ENCODE measurements at places on chromosomes 2 and 18. TPM values are rescaled to one million over a fixed set of nuclear protein-coding genes. Genes with fewer than 3 reads are reported as not detected.

DNA sequence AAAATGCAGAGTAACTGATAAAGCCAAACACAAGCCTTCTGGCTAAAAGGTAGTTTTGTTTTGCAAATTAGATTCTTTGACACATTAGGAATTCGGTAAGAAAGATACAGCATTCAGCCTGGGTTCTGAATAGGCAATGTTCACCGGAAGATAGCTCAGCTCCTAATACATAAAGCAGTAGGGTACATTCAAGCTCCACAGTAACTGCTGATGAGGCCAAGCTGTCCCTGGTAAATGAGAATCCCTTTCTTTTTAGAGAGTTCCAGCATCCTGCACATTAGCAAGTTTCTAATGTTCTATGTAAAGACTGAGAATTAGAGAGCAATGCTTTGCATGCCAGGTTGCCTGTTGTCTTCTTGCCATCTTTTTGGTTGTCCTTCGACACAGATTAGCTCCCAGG is 316.3 kb upstream of the SLC14A2 start:
- no peak for DNase-seq

DNA sequence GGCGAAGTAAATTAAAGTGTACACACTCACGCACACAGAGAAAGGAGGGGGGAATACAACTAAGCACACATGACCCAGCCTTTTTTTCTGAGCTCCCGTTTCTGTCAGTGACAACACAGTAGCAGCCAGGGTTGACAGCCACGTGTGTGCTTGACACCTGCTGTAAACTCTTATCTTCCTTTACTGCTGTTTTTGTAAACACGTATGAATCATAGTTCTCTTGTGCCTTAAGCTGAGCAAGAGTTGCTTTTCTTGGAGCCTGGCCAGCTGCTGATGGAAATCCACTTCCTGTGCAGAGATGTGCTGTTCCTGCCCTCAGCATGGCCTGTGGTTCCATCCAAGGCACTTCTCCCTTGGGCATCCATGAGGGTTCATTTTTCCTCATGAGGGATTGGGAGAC is 561.9 kb downstream of the GALR1 start:
- DNase-seq: no peak

DNA sequence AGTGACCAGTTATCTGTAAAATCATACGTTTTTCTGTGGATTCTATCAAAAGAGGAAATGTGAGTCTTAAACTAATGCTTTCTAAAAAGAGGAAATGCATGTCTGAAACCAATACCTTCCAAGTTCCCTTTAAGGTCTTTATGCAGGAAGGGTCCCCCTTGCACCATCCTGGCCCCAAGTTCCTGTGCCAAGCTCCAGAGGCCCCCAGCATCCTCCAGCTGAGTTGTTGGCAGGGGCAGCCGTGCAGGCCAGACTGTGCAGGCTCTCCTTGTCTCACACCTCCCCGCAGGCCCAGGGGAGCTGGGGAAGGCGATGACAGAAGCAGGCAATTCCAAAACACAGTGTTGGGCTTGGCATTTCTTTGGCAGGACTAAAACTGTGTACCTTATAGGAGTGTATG is 39.2 kb downstream of the DPYSL5 start:
- DNase-seq: no peak

DNA sequence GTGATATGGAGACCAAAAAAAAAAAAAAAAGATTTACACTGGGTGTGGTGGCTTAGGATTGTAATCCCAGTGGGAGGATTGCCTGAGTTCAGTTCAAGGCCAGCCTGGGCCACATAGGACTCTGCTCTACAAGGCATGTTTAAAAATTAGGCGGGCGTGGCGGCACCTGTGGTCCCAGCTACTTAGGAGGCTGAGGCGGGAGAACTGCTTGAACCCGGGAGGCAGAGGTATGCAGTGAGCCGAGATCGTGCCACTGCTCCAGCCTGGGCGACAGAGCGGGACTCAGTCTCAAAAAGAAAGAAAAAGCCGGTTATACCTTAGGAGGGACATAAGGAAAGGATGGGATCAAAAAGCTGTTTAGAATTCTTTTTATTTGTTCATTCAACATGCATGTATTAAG is 707 bp upstream of the SPDYA start:
- no peak for DNase-seq

DNA sequence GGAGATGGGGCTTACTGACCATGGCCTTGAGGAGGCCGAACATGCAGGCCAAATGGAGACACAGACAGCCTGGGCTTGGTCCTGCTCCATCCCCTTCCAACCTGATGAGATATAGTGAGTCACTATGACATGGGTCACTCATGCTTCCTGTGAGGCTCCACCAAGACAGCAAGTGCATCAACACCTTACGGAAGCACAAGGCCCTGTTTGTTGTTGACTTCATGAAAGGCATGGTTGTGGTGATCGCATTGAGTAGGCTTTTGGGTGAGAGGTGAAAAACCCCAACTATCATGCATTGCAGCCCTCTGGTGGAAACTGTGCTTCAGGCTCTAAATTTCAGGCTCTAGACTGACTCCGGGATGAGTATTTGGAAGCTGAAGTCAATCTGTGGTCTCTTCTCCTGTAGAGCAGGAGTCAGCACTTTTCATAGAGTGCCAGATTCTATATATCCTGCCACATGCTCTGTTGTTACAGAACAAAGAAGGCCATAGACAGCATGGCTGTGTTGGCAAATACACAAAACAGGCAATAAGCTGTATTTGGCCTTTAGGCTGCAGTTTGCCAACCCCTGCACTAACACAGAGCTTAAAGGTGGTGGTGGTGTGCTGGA is 10.1 kb downstream of the IL37 start:
- no peak for DNase-seq

- no peak for DNase-seq
These were observed 257.9 kb downstream of the RPIA start for GRCh38 chr2:88949336-88949735.

DNA sequence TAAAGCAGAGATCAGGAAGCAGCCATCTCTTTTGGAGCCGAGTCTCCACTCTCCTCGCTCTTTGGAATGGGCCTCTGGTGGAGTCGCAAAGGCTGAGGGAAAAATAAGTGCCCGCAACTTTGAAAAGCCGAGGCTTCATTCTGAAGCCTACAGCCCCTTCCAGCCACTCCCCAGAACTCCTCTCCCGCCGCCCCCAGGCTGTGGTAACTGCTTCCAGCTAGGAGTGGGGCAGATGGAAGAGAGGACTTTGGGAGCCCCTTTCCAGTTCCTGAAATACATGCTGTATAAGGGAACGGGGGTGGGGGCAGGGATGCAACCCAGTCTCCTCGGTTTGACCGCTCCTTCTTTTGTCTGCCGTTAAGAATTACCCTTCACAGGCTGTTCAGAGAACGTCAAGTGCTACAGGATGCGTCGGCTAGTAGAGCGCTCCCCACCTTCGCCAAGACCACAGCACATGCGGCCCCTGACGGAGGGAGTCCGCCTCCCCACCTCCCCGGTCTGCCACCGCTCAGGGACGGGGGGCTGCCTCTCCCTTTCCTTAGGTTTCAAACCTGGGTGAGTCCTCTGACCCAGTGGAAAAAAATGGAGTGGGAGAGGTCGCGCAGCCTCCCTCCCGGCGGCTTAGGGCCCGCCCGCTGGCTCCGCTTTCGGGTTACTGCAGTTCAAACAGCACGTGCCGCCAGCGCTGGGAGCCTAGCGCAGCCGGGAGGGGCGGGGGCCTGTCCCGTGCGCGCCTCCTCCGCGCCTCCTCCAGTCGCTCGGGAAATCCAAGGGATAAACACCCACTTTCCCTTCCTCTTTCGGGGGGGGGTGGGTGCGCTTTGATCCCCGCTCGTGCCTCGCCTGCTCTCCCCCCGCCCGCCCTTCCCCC is 4.9 kb downstream of the CYP26B1 start:
- no peak for DNase-seq

GRCh38 chr2:232437195-232437571 is 18.8 kb upstream of the ALPI start:
- DNase-seq: no peak

DNA sequence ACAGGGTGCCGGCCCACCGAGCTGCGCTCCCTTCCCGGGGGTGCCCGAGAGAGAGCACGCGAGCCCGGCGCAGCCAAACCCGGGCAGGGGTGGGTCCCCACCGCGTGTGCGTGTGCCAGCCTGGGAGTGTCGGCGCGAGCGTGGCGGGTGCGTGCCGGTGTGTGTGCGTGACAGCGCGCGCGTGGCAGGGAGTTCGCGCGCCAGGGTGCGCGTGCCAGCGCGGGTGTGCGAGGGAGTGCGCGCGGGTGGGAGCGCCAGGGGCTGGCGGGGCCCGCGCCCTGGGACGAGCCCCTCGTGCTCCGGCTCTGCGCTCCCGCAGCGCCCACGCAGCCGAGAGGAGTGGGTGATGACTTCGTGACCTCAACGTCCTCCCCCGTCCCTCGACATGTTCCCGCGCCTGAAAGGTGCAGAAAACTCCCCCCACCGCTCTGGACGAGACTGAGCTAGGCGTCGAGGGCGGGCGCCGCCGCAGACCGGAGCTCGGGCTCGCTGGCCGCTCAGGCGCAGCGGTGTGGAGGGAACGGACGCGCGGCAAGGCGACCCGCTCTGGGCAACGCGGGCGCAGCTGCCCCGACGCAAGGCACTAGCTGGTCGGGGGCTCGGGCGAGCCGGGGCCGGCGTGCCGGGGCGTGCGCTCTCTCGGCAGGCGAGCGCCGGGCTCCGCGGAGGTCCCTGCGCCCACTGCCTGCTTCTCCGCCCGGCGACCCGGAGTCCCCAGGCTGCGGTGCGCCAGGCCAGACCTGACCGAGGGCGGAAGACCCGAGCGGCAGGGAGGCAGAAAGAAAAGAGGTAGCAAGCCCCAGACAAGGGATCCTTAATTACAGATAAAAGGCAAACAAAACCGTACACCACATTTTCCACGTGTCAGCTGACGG is 582.8 kb downstream of the ZEB2 start:
- DNase-seq: peak; percentile 51

DNA sequence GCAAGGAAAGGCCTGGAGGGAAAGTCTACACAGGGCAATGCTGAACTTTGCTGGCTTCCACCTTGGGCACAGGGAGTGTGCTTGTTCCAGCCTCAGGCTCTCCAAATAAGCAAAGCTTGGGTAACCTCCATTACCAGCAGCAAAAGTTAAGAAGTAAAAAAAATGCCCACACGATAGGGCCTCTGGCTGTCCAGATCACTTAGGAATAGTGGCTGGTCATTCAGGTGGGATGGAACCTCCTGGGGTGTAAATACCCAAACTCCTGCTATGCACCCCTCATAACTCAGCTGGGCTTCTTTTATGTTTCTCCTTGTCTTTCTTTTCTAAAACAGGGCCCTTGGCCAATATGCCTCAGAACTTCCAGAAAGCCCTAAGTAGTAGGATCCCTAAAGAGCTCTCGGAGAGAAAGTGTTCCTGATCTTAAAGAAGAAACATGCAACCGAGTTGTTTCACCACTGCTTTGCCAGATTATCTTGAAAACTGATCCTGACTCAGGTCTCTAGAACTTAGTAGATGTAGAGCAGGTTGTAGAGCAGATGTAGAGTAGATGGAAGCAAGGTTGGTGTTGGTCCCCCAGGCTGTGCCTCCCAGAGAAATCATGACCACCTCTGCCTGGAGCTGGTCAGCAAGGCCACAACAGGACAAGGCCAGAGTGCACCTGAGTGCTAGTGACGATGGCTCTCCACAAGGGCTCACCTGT is 2.0 kb upstream of the OSR1 start:
- DNase-seq: no peak

DNA sequence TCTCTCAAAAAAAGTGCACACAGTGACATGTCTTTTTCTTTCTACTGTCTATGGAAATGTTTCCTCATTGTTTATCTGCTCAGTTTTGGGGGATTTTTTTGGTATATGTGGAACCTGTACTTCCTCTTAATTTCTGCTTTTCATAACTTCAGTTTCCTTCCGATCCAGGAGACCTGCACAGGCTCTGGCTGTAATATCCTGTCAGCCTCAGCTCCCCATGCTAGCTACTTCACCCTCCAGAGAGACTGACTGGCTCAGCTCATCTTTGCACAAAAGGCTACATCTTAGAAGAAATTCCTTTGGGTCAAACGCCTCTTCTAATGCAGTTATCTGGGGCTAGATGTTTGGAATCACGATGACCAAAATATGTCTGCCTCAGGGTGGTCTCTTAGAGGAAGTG is 378.4 kb downstream of the RND3 start:
- DNase-seq: no peak

GRCh38 chr2:67848551-67849285 is 214.1 kb downstream of the C1D start:
- no peak for DNase-seq

DNA sequence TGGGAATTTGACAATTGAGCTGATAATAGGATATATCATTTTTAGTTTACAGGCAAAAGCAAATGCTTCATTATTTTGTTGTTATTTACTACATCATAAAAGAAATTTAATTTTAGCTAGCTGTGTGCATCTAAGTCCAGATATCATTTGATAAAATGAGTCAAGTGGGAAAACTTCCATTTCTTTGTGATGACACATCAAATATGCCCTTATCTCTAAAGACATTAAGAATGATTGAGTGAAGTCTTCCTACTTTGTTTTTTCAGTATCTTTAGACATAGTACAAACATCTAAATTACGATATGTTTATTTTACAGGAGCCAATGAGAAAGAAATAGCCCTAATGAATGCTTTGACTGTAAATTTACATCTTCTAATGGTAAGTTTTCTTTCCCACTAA is 77.0 kb downstream of the KYNU start:
- DNase-seq: no peak

Gene IL36B
- not detected for total RNA-seq

DNA sequence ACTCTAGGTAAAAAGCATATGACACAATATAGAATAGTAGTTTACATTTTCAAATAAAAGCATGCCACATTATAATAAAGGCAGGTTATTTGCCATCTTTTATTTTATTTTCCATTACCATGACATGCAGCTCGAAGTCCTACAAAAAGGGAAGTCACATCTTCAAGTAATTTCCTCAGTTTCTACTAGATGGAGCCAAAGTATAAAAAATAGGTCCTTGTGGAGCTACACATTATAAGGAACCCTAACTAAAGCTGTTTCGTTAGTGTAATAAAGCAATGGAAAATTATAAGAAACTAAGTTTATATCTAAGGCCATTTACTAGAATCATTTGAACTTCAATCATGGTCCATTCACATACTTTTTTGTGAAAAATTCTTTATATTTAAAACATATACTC is 674.5 kb downstream of the KCNJ3 start:
- no peak for DNase-seq

- DNase-seq: no peak
These were observed 123.7 kb downstream of the PIEZO2 start for GRCh38 chr18:11025671-11026070.

DNA sequence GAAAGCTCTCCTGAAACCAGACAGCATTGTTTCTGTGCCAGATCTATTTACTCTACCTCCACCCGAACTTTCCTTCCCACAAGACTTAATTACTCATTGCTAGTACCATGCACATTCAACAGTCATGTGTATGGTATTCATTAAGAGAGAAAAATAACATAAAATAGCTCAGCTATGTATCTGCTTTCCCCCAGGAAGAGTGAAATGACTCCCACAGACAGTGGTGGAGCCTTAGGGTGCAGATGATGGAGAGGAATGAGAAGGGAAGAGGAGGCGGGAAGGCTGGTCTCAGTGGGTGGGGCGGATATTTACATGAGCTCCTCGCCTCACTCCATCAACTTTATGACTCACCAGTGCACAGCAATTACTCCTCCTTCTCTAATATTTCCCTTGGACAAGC is 724.5 kb downstream of the EPHA4 start:
- no peak for DNase-seq

Gene THSD7B
- 10.3 TPM for total RNA-seq

- DNase-seq: no peak
These were observed 83.7 kb downstream of the KYNU start for GRCh38 chr2:142961202-142961601.

GRCh38 chr2:232523682-232524597 is 2.0 kb upstream of the CHRND start:
- DNase-seq: peak; percentile 37

Gene IL36A
- not detected for total RNA-seq

- DNase-seq: no peak
These were observed 80.1 kb downstream of the CSRNP3 start for GRCh38 chr2:165549619-165550018.

Measured in progenitor cell of endocrine pancreas (in vitro differentiated cells).